ENCODE measurements at places on chromosomes 3 and 15.

DNA sequence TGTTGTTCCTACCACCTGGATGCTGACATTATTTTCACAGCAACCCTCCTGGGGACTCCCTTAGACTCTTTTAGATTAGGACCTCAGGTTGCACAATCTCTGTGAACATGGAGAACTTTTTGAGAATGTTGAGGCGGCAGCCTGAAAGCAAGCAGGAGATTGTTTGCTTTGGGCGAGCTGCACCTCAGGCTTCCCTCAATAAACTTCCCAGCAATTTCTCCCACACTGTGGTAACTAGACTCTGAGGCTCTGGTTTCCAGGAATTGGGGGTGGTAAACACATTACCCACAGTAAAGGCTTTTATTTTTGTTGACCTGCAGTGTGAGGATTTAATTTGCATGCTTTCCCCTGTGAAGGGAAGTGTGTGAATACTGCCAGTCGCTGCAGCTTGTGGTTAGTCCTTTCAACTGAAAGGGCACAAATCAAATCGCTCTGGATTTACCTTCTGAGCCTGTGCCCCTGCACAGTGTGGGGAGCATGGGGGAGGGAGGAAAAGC is 35.2 kb upstream of the SIAH2 start:
- no peak for DNase-seq

- no peak for DNase-seq
Observed at GRCh38 chr3:23172059-23172458, 31.1 kb upstream of the UBE2E2 start.

GRCh38 chr3:36893137-36893557 is 51.7 kb downstream of the TRANK1 start:
- no peak for DNase-seq

GRCh38 chr3:29420106-29420505 is 139.2 kb downstream of the RBMS3 start:
- DNase-seq, result no peak

DNA sequence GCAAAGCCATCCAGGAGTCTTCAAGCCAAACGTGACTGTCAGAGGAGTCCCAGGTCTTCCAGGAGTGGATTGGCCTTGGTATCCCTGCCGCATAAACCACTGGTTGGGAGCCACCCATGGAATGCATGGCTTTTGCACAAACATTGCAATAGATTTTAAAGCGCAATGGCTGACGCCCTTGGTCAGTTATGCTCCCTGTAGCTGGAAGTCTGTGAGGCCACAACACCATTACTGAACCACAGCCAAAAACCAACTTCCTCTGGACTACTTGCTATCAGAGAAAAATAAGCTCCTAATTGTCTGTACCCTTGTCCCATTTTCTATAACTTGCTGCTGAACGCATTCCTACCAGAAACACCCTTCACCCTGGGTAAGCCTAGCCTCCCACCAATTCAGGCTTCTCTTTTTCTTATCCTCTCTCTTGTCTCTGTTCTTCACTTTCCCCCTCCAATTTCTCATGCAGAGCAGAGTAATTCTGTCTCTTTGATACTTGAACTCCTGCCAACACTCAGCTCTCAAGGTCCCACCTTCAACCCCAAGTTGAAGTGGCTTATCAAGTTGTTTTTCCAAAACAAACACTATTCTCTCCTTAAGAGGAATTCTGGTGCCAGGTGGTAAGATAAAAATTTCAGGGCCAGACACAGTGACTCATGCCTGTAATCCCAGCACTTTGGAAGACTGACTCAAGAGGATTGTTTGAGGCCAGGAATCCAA is 176.4 kb upstream of the UBE2E1 start:
- no peak for DNase-seq

- DNase-seq, result no peak
Observed at GRCh38 chr15:66498501-66499386, 1.2 kb upstream of the SNAPC5 start.
